ENCODE measurements at places on chromosomes 6 and 20. TPM values are rescaled to one million over a fixed set of nuclear protein-coding genes. Genes with fewer than 3 reads are reported as not detected.

Gene CST2
- not detected for total RNA-seq

Gene SGK2
- total RNA-seq = 51.4 TPM

Gene RAET1L
- not detected for total RNA-seq

Gene RNF182
- total RNA-seq = not detected

Gene CYP21A2
- total RNA-seq = not detected

Gene ZNF831
- under 0.01 TPM for total RNA-seq

Gene RPP21
- total RNA-seq = 4.5 TPM

Gene RNF8
- 46.0 TPM for total RNA-seq

Gene COL9A1
- not detected for total RNA-seq

Gene CST1
- not detected for total RNA-seq

Gene TFAP2C
- total RNA-seq = 0.18 TPM

Gene XPO5
- 4.6 TPM for total RNA-seq

Gene SLC23A2
- 2.9 TPM for total RNA-seq

Gene PXT1
- total RNA-seq = not detected

Gene PHACTR3
- not detected for total RNA-seq

Gene ARMH2
- not detected for total RNA-seq

Gene TNF
- not detected for total RNA-seq

Gene F13A1
- 27.5 TPM for total RNA-seq

Gene DACT2
- 4.9 TPM for total RNA-seq

Gene OR12D3
- not detected for total RNA-seq

Gene PXMP4
- total RNA-seq = 3.8 TPM

Gene RHAG
- total RNA-seq = not detected

Gene LAMA5
- 42.2 TPM for total RNA-seq

Gene TP53TG5
- total RNA-seq = not detected

Gene SLC22A7
- not detected for total RNA-seq

Gene SMIM26
- total RNA-seq = 114 TPM

Gene PXDC1
- total RNA-seq = 90.1 TPM

Gene MCCD1
- total RNA-seq = not detected

Gene PLEKHG1
- 11.4 TPM for total RNA-seq
